ENCODE measurements at places on chromosomes 6 and 20.

- ATAC-seq, result no peak
Observed at GRCh38 chr6:137487869-137488149, 6.4 kb downstream of the OLIG3 start.

DNA sequence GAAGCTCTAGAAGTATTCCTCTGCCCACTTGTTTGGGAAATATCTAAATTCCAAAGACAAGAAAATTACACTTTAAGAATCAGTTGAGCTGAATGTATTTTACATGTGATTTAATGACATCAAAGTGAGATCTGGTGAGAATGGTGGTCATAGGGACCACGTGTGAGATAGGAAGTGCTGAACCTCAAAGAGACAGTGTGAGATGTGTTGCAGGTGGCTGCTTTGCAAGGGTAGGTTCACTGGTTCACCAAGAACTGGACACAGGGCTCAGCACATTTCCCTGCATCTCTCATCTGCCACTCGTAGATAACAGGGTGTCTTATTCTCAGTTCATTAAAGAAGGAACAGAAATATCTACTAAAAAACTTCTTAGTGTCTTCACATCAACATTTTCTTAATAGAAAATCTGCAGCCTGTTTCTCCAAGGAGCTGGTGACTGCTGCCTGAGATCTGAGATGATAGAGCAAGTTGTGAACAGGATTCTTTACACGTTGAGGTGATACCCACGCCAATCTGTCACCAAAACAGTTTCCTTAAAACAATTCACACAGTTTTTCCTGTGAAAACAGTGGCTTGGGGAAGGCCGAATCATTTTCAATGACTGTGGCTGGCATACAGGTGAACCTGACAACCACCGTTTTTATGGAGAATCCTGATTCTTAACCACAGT is 7.2 kb downstream of the CCR6 start:
- no peak for ATAC-seq

- ATAC-seq, result no peak
Observed at GRCh38 chr6:50842446-50842845, 23.8 kb downstream of the TFAP2B start.

DNA sequence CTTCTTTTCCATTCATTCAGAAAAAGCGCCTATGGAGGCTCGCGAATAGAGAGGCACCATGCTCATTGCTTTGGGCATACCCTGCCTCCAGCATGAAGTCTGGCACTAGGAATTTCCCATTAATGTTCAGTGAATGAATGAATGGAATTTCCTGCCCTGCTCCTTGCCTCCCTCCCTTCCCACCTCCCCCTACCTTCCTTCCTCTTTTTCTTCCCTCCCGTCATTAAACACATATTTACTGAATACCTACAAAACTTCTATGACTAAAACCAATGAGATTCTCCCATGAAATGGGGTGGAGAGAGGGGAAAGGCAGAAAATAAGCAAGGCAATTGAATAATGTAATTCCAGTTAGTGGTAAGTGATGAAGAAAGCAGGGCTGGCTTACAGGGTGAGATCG is 213.8 kb upstream of the AGPAT4 start:
- ATAC-seq, result no peak

GRCh38 chr6:1063671-1064355 is 248.1 kb upstream of the FOXQ1 start:
- no peak for ATAC-seq

DNA sequence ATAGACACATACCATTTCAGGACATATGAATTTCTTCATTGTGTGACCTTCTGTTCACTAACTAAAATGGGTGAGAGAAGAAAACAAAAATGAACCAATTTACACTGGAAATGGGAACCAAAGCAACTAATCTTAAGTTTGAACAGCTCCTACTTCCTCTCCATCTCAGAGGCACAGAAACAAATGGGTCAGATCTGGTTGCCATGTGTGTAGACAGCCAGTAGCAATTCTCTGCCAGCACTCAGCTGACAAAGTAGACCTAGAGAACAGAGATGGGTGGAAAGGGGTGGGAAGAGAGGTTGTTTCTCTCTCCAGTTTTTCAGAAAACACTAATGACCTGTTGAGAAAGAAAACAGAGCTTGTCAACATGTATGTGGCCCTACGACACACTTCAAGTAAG is 14.3 kb upstream of the POPDC3 start:
- ATAC-seq, result no peak

- ATAC-seq, result no peak
Observed at GRCh38 chr6:31607317-31607716, 7.7 kb upstream of the AIF1 start.

DNA sequence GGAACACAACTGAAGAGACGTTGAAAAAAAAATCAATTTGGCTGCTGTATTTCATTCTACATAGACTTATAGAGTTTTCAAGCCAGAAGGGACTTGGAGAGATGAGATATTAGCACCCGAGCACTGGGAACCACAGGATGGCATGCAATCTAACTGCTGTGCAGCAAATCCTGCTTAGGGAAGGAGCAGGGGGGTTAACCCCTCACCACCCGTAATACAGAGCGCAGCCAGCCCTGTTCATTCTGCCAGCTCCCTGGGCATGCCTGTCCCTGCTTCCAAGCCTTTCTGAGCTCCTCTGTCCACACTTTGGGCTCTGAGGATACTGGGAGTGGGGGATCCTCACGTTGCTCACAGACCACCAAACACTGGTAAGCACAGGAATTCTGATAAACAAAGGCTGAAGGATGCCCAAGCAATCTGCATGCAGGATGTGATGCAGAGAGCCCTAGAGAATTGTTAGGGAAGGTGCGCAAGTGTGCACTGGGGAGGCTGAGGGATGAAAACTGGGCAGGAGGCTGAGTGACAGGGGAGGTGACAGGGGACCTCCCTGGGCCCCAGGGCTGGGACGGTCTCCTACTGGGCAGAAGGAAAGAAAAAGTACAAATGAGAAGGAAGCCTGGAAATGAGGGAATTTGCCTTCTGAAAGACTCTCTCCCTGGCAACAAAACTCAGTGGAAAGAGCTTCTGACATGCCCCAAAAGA is 34.0 kb downstream of the CPNE5 start:
- ATAC-seq, result no peak

GRCh38 chr20:44400970-44401769 is 45.7 kb downstream of the HNF4A start:
- no peak for ATAC-seq

DNA sequence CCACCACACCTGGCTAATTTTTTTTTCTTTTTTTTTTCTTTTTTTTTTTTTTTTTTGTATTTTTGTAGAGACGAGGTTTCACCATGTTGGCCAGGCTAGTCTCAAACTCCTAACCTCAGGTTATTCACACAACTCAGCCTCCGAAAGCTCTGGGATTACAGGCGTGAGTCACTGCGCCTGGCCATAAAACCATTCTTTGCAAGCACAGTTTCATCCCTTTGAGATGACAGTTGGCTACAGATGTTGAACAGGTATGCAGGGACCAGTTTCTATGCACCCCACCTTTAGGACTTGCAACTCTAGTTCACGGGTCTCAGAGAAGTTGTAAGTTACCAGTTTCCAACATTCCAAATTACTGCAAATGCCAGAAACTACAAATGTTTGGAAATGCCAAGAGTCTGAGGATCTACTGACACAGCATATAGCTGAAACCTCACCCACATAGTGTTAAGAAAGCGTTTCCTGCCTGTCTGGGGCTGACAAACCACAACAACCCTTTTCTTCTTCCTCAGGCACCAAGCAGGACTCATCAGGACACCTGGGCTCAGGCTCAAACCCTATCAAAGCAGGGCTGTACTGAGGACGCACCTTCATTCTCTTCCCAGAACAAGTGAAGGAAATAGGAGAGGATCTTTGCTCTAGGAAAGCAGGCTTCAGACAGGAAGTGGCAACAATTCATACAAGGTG is 22.9 kb downstream of the ARHGAP18 start:
- ATAC-seq, result peak; percentile 50

- no peak for ATAC-seq
Observed at GRCh38 chr20:50222309-50223038, 31.8 kb downstream of the CEBPB start.

DNA sequence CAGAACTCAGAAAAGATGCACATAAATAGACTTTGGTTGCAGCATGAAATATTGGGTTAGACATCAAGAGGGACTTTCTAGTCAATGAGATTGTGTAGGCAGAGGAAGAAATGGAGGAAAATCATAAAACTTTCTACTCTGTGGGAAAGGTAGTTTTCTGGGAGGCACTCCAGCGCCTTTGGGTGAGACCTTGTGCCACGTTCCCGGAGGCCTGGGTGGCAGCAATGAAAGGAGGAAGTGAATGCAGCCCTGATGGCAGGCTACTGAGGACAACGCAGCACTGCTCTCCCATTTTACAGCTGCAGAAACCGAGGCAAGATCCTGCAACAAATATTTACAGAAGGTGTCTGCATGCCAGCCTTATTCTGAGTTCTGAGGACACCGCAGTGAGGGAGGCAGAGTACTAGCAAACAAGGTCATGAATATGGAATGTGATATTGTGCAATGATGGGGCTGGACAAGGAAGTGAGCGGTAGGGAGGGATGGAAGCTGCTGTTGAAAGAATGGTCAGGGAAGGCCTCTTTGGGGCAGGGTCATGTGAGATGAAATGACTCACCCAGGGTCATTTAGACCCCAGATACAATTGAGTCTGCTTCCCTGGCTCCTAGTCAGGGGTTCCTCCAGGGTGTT is 159.1 kb downstream of the TFAP2C start:
- ATAC-seq, result no peak

- no peak for ATAC-seq
Observed at GRCh38 chr20:35597186-35597585, 18.4 kb upstream of the SPAG4 start.

GRCh38 chr20:34185766-34186620 is 55.2 kb upstream of the ASIP start:
- no peak for ATAC-seq

GRCh38 chr6:74879976-74880375 is 325.9 kb downstream of the COL12A1 start:
- ATAC-seq, result no peak

DNA sequence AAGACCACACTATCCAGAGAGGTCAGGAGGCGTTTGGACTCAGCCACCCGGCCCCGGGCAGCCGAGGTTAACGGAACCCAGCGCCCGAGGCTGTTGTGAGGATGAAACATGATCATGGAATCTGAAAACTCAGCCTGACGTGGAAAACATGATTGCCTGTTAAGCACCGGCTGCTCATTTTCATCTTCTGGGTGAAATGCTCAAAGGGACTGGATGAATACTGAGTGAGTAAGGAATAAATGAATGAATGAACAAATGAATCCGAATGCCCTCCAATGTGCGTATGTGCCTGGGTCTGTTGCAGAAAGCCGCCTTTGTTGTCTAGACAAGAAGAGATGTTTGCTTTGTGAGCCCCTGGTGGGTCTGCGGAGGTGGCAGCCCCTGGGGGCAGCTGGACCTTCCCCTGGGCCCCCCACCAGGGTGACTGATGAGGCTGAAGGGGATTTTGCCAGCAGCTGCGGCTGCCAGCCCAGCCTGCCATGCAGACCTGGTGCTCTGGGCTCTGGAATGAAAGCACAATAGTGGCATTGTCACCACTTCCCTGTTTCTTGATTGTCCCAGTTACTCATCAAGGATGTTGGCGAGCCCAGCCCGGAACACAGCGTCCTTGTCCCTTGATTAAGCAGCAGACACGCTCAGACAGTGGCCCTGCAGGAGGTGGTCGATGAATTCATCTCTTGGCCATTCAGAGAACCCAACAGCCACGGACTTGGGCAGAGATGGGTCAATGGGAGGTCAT is 211.1 kb downstream of the ANKRD60 start:
- no peak for ATAC-seq

DNA sequence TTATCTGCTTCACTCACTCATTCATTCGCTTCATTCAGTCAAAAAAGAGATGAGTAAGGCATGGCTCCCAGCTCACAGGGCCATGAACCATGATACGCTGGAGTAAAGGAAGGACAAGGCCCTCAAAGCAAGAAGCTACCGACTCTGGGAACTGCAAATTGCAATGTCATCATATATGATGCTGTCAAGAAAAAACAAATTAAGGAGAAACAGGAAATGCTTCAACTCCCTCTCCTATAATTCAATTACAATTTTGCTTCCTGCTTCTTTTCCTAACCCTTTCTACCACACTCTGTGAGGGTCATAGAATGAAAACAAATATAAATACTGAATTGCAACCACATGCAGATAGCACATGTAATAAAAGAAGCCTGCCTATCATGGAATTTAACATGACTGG is 725.7 kb upstream of the FLRT3 start:
- ATAC-seq, result no peak

GRCh38 chr20:8909596-8909995 is 159.3 kb upstream of the PLCB4 start:
- no peak for ATAC-seq

GRCh38 chr6:8047541-8048292 is 16.5 kb downstream of the BLOC1S5 start:
- no peak for ATAC-seq

- ATAC-seq, result no peak
Observed at GRCh38 chr6:16181439-16182297, 52.8 kb downstream of the MYLIP start.

DNA sequence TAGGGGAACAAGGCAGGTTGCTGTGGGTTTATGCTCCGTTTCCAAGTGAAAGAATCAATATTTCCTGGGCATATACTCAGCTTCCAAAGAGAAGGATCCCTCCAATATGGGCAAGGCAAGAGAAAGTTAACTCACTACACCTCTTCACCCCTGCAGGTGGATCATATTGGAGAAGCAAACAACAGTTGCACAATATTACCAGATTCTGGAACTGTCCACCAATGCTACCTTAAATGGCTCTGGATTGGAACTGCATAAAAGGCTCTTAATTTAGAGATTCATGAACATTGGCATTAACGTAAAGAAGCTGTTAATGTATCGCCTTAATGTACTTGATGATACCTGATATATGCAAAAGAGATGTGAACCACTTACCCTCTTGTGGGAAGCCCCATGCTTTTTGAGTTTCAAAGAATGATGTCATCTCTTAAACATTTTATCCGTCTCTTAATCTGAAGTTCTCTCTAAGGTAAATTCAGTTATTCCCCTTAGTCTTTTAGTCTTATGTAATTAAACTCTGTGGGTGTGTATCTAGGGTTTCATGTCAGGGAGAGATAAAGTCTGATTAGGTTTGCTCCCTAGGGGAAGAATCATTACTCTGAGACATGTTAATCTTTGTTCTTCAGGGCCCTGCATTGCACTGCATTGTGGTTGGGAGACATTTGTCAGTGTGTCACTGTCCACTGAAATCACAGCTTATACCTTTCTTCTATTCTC is 99.5 kb downstream of the PHACTR1 start:
- no peak for ATAC-seq

DNA sequence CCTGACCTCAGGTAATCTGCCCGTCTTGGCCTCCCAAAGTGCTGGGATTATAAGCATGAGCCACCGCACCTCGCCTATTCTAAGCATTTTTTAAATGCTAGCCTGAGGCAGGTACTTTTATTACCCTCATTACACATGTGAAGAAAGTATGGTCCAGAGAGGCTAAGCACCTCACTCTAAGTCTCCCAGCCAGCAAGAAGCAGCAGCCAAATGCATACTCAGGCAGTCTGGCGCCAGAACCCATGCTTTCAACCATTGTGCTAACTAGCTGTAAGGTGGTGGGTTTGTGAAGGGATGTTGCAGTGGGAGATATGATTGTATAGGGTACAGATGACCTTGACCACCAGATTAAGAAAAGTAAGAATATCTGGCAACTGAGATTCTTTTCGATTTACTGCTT is 26.1 kb upstream of the RIPOR2 start:
- ATAC-seq, result no peak

Data from activated CD4-positive, CD25-positive, alpha-beta regulatory T cell treated with anti-CD3 and anti-CD28 coated beads, Interleukin-2, amount 50 U/mL, for 24 hours (primary cell).